ENCODE measurements at places on chromosomes 5 and 9.

DNA sequence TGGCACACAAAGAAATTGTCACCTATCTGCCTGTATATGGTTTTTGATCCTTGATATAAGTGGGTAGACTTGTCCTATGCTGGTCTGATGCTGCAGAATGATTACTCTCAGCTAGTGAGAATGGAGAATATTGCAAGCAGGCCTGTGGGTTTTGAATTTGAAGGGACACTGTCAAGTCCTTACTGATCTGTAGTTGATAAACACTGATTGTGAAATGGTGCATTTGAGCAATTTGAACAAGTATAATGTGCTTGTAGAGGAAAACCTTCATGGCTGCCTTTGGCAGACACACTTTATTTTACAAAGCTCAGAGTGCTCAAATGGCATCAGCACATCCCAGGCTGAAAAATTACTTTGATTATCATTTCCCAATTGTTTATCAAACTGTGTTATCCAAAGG is 9.3 kb downstream of the ENTREP1 start:
- DNase-seq, result no peak

DNA sequence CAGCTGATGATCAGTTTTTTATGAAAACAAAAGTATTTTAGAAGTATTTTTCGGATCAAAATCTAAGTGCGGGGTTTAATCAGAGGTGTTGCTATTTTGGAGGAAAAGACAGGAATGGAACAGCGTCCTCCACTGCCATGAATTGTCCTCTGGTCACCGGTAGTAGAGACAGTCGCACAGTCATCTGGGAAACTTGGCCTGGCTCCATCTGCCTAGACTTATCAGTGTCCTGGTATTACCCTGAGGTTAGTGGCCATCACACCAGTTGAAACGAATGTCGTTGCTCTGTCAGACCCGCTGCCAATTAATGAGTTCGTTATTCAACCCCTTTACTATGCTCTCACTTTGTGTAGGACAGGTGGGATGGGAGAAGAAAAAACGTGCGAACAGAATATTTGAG is 8.2 kb downstream of the TLX3 start:
- DNase-seq, result no peak

- no peak for DNase-seq
Measured at GRCh38 chr5:83513081-83513480, 41.5 kb downstream of the VCAN start.

GRCh38 chr5:39846144-39846543 is 421.4 kb upstream of the DAB2 start:
- DNase-seq, result no peak

GRCh38 chr5:164573397-164573796 is 1068.0 kb downstream of the MAT2B start:
- no peak for DNase-seq

DNA sequence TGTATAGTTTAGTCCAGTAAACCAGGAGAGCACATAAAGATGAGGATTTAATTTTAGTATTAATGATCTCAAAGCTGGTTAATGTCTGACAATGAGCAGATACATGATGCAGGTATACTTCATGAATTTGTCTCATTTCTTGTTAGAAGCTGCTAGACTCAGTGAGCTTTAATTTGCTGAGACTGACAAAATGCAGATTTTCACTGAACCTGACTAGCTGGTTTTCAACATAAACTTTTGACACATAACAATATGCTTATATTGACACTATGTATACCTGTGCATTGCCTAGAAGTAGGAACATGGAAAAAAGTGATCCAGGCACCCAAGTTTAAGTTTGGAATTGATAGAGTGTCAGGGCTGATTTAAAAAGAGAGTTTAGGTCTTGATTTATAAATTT is 10.8 kb downstream of the UBLCP1 start:
- DNase-seq, result no peak

- no peak for DNase-seq
Measured at GRCh38 chr5:134995850-134996402, 28.2 kb downstream of the CATSPER3 start.

- DNase-seq, result peak; percentile 17
Measured at GRCh38 chr9:9585920-9586319, 1026.9 kb downstream of the PTPRD start.

- no peak for DNase-seq
Measured at GRCh38 chr9:72415163-72415562, 50.2 kb upstream of the ZFAND5 start.

GRCh38 chr9:95077053-95077765 is 240.3 kb downstream of the FANCC start:
- DNase-seq, result no peak

GRCh38 chr5:10441992-10442435 is 335 bp downstream of the ROPN1L start:
- DNase-seq, result no peak

GRCh38 chr9:126915846-126916543 is 1.4 kb downstream of the RALGPS1 start:
- DNase-seq, result no peak

GRCh38 chr5:102153003-102153759 is 142.9 kb downstream of the SLCO4C1 start:
- peak; percentile 43 for DNase-seq

Data from NB4 (cell line).